ENCODE measurements at places on chromosomes 1 and 21.

DNA sequence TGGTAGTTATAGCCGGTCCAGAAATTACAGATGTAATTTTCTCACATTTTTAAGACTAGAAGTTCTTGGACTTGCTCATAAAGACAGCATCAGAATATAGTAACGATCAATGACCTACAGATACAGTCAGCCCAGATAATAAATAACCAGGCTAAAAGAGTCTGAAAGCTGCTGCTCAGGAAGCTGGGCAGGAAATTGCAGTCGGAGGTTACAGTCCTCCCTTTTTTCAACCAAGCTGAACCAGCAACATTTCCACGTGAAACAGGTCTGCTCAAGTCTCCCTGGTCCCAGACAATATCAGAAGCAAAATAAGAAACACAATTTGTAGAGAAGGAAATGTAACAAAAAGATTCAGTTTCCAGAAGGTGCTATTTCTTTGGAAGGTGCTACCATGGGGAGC is 457.4 kb downstream of the SIPA1L2 start:
- DNase-seq: no peak

DNA sequence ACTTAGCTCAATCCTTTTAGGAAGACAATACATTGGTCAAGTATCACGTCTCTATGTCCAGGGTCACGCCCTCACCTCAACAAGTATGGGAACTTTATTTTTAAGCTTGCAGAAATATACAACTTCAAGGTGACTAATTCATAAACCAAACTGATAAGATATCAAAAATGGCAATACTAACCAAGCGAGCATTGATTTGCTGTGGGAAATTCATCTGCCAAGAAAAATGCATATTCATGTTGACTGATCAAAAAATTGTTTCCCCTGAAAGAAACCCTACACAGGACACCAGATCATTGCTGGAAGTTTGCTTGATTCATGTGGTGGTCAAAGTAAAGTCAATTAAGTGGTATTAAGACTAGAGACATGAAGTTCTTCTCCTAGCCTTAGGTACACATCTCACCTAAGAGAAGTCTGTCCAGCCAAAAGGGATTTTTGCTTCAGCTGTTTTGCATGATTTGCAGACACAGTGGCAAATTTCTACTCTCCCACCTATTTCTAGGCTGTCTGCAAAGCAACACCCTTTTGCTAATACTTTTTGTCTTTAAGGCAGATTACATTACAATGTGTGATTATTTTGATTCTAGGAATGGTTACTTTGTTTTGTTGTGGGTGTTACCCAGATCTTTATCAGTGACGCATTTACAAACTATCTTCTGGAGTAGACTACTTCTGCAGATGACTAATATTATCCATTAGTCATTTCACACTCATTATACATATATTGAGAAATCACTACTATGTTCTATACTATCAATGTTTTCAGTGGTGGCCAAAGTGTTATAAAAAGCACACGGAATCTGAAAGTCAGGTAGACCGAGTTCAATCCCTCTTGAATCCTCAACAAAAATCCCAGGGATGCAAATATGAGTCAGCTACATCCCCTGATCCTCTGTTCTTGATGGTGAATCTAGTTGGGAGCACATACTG is 12.4 kb downstream of the SAMSN1 start:
- no peak for DNase-seq

DNA sequence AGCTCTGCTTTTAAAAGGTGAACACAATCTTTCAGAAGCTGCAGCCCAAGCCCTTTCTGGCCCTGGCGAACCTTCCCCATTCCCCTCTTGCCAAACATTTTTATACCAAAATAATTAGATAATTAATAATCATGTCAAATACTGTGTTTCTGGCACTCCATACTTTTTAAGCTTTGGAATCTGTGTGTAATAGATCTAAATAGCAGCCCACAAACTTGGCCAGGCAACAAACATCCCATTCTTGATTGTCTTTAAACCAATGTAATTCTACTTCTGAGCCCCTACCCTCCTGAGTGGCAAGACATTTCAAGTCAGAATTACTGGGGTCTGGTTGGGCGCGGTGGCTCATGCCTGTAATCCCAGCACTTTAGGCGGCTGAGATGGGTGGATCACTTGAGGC is 137.7 kb downstream of the NAV1 start:
- no peak for DNase-seq

GRCh38 chr1:11650331-11650991 is 3.8 kb downstream of the FBXO2 start:
- peak; percentile 61 for DNase-seq

- no peak for DNase-seq
These were observed 99.1 kb downstream of the MRPL37 start for GRCh38 chr1:54299037-54299436.

DNA sequence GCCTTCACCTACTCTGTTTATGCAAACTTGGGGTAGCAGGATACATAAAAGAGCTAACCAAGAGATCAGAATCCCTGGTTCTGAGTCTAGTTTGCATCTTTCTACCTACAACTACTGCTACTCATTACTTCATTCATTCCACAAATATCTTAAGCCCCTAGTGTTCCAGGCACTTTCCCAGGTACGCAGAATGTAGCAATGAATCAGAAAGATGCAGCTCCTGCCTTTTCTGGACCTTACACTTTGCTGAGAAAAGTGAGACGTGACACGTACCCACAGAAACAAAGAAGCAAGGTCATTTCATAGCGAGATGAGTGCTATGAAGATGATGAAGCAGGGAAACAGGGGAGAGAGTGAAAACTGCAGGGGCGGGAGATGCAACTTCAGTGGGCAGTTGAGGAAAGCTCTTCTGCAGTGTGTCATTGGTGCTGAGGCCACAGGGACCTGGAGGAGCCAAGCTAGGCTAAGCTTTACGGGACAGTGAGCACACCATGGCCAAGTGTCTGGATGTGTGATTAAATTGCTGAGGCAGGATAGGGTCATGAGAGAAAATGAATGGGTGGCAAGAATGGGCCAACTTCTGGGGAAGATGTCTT is 167.9 kb downstream of the TNFSF18 start:
- DNase-seq: no peak

DNA sequence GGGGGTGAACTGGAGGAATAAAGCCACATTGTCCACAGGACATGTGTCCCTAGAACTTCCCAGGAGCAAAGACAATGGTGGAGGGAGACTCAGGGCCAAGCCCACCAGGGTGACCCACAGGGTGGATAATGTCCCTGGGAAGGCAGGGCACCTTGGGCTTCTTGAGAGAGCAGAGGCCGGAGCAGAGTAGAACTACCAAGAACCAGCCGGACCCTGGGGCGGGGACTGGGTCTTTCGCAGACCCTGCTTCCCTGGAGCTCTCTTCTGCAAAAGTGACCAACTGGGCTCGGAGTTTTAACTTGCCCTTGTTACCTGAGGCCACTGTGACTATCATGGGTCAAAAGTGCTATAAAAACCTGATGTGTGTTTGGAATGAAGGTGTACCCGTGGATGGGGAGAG is 875 bp upstream of the FAM3B start:
- DNase-seq: no peak

- no peak for DNase-seq
These were observed 187.8 kb downstream of the ZSCAN20 start for GRCh38 chr1:33660244-33660643.

DNA sequence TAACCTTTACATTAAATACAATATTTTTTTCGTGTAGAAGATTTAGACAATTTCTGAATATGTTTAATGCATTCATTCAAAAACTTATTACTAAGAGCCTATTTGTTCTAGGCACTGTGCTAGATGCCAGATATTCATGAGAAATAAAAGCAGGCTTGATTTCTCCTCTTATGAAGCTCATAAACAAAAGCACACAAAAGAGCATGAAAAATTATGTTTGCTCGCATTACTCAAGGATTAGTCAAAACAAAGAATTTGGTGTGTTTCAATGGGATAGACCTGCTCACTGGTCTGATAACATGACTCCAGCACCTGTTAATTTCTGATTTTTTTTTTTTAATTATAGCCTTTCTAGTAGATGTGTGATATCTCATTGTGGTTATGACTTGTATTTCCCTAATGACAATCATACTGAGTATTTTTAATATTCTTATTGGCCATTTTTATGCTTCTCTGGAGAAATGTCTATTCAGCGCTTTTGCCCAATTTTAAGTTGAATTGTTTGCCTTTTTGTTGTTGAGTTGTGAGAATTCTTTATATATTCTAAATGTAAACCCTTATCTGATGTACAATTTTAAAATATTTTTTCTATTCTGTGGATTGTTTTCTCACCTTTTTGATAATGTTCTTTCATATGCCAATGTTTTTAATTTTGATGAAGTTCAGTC is 382.3 kb upstream of the ADGRL4 start:
- no peak for DNase-seq

DNA sequence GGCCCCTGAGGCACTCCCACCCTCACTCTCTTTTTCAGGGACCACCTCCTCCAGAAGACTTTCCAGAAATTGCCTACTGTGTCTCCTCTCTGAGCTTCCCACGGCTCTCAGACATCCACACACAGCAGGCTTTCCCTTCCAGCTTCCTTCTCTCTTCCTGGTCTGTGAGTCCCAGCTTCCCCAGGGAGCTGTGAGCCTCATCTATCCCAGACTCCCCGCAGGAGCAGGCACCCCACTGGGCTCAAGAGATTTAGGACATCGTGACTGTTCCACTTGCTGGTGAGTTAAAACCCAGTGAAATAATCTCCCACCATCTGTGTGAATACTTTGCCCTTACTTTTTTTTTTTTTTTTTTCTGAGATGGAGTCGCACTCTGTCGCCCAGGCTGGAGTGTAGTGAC is 22.0 kb upstream of the PRELP start:
- DNase-seq: no peak

DNA sequence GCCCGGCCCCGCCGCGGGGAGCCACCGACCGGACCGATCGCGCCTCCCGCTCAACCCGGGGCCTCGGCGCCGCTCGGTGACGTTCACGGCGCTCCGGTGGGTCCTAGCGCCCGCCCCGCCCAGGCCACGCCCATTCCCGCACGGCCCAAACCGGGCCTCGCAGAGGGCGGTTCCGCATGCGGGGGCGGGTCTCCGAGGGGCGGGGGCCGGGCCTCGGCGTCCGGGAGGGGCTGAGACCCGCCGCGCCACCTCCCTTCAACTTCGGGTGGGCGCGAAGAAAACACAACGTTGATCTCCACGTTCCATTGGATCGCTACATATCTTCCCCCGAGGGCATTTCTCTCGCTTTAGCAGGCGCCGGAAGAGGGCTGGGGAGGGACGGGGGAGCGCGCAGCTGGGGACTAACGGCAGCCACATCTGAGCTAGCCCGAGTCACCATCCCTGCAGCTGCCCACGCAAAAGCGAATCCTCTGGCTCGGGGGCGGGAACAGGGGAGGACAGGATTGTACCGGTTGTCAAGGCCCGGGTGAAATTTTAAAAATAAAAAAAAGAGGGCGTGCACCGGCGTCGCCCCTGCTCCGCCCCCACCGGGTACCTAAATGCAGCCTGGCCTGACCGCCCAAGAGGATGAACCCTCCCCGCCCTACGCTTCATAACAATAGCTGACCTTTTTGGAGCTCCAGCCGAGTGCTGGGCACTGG is at the start of gene MAD2L2:
Gene MAD2L2, minus strand, starts transcription at position 78 of the 701 bp plus-strand sequence. CDS start 547 bp downstream, outside the sequence.
- peak; percentile 88 for DNase-seq

GRCh38 chr1:183209533-183210158 is 23.6 kb downstream of the LAMC2 start:
- DNase-seq: no peak

DNA sequence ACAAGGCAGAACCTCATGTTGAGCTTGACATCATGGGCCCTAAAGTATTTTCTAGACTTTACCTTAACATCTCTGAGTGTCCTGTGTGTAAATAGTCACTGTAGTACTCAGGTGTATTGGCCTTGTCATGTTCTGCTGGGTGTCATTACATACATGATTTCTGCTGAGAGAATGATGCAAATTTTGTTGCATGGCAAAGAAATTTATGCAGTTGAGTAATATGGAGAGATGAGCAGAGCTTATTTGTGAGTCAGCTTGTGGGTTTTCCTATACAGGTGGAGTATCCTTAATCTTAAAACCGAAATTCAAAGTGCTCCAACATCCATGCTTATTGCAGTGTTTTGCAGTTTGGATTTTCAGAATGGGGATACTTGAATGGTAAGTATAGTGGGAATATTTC is 36.6 kb downstream of the RGL1 start:
- no peak for DNase-seq

DNA sequence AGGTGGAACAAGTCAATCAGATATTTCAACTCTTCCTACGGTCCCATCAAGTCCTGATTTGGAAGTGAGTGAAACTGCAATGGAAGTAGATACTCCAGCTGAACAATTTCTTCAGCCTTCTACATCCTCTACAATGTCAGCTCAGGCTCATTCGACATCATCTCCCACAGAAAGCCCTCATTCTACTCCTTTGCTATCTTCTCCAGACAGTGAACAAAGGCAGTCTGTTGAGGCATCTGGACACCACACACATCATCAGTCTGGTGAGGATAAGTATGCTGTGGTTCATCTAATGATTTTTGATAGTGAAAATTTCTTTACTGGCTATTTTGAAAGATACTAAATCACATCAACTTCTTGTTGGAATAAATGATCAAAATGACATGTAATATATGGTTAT is 67.7 kb upstream of the MPC2 start:
- no peak for DNase-seq

DNA sequence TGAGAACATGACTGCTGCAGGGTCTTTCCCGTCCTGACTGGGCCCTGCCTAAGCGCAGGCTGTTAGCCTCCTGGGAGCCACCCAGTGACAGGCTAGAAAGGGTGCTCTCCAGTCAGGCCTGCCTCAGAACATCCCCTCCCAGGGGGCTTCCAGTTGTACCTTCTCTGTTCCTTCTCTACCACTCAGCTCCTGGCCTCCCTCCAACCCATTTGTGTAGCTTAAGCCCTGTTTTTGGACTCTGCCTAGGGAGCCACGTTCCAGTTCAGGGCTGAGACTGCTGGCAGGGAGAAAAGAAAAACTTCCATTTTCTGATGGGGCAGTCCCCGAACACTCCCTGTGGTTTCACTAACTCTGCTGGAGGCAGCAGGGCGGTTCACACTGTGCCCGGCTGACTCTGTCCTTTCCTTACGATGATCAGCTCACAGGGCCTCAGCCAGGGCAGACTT is 15.3 kb upstream of the POU3F1 start:
- no peak for DNase-seq

- DNase-seq: no peak
These were observed 119.3 kb upstream of the ZC3H12A start for GRCh38 chr1:37354876-37355650.

DNA sequence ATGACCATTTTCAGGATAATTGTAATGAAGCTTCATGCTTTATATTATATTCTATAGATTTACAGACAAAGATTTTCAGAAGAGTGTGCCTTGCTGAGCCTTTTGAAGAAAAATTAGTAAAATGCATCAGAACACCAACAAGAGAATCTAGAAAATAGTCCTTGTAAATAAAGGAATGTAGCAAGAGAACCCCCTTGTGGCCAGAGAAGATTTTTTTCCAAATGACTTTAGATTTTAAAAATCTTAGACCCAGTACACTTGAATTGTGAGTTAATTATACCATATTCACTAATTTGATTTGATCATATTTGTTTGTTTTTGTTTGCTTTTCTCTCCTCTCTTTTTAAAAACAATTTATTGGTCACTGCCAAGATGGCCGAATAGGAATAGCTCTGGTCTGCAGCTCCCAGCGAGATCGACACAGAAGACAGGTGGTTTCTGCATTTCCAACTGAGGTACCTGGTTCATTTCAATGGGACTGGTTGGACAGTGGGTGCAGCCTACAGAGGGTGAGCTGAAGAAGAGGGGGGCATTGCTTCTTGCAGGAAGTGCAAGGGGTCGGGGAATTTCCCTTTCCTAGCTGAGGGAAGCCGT is 12.8 kb upstream of the IFI44L start:
- DNase-seq: no peak

GRCh38 chr1:226657895-226658545 is 81.1 kb downstream of the ITPKB start:
- DNase-seq: no peak
